ENCODE measurements at places on chromosomes 13 and 19.

- no peak for DNase-seq
Measured at GRCh38 chr13:23580684-23581060, 10.5 kb downstream of the TNFRSF19 start.

DNA sequence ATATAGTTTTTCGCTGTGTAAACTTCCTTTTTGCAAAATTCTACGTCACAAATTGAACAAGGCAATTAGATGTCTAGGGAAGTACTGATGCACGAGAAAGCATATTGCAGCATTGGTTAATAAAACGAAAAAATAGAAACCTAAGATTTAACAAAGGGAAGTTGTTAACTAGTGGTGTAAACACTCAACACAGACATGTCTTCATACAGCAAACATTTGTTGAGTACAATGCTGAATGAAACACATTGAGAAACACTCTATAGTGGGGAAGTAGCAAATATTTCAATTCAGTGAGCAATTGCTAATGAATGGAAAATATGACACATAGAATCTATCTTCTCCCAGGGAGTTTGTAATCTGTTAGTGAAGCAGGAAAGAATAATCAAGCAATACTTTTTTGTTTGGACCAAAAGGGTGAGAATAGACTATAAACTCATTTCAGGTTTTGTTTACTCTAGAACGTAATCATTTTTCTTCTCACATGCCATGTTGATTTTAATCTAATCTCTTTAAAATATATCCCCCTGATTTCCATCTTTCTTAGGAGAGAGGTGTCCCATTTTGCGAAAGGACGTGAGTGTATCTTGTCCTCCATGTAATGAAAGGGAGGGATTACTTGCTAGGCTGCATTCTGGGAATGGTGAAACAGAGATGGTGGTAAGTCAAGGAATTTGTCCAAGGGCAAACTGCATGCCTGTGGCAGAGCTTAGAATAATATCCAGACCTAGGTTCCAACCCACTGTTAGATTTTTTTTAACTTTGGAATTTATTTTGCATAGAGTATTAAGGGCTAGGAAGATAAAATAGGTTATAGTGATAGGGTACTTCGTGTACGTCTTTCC is 1.7 kb upstream of the ANKRD10 start:
- no peak for DNase-seq

DNA sequence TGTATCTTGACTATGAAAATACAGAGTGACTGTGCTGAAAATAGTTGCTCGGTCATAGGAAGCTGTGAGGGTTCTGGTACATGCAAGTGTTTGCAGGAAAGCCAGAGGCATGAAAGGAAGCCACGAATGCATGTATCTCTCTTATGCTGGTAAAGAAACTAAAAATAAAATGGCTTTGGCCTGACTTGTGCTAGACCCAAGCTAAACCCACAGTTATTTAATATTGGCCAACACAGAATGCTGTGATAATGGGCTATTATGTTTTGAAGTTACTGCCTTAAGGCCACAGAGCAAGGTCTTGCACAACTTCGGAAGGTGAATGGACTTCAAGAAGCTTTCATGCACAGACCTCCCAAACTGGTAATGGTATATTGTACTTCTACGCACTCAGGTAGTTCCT is 518.2 kb upstream of the HTR2A start:
- DNase-seq = no peak

DNA sequence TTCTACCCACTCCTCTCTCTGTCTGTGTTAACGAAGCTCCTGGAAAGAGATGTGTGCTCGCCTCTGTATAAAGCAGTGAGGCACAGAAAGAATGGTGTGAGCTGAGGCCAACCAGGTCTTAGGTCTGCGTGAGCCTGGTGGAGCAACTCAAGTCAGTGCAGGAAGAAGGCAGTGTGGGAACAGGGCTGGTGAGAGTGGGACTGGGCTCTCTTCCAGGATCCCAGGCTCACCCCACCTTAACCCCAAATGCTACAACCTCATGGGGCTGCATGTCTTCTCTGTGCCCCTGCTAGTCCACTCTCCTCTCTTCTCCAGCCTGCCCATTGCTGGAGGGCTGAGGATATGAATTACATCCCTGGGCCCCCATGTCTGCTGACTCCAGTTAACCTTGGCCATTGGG is 127.4 kb downstream of the DCT start:
- no peak for DNase-seq

- no peak for DNase-seq
Measured at GRCh38 chr13:97422118-97423054, 11.6 kb upstream of the RAP2A start.

GRCh38 chr13:50543782-50544181 is 299.7 kb downstream of the DLEU7 start:
- DNase-seq = no peak

DNA sequence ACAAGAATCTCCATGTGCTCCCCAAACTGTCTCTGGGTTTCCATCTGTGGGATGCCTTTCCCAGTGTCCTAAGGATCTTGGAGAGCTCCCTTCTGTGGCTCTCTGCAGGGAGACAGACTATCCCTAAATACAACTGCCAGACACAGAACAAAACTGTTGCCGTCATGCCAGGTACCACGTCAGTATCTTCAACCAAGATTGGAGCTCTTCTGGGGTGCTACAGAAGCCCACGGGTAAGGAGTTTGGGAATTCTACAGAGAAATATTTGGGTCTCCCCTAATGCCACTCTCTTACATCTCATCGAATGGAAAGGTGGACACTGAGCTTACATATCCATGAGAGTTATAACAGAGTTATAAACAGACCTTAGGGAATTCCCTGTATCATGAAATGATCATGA is 4.9 kb upstream of the MBD3L3 start:
- DNase-seq = no peak

GRCh38 chr13:106143930-106144709 is 391.3 kb downstream of the EFNB2 start:
- no peak for DNase-seq

- DNase-seq = no peak
Measured at GRCh38 chr13:40126306-40127085, 471.0 kb downstream of the COG6 start.

DNA sequence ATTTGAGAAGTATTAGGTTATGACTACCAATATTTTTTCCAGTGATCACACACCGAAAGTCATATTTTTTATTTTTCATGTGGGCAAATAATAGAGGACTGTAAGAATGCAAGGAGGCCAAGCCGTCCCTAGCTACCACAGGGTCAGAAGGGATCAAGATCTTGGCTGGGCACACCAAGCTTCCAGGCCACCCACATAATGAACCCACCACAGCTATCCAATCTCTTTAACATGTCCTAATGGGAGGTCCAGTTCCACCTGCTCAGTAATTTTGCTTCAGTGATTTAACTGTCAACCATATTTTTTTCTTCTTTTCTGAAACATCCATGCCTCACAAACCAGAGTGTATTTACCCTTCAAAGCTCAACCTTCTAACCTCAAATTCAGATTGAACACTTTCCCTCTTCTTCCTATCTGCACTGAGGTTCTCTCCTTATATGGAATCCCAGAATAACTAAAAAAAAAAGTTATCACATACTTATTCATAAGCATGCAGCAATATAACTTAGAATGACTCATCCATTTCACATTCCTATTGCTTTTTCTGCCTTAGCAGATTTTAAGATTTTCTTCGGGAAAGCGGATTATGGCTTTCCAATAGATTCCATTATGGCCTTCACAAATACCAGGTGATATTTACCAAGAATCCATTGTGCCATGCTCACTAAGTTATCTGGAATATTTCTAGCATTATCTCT is 12.2 kb downstream of the ARGLU1 start:
- DNase-seq = no peak

- no peak for DNase-seq
Measured at GRCh38 chr13:27427641-27428040, 3.2 kb downstream of the GTF3A start.

DNA sequence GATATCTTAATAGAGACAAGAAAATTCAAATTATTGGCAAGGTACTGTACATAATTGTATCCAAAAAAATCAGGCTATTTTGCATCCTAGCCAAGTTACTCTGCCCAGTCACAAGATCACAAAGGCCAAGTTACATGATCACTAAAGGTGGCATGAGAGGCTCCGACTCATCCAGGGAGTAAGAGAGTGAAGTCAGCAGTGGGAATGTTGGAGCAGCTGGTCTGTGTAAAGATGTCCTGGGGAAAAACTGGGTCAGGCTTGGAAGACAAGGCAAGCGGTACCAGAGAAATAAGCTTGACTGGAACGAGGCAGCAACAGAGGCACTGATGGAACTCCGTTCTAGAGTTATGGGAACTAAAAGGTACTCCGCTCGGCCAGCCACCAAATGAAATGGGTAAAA is 50.2 kb upstream of the PSG2 start:
- DNase-seq = no peak

GRCh38 chr13:59477011-59477410 is 686.7 kb downstream of the DIAPH3 start:
- DNase-seq = no peak

- no peak for DNase-seq
Measured at GRCh38 chr13:36148446-36148845, 17.3 kb upstream of the DCLK1 start.

GRCh38 chr13:110759710-110760109 is 46.2 kb downstream of the ING1 start:
- DNase-seq = no peak

GRCh38 chr19:6868351-6868750 is 19.0 kb upstream of the ADGRE1 start:
- no peak for DNase-seq

DNA sequence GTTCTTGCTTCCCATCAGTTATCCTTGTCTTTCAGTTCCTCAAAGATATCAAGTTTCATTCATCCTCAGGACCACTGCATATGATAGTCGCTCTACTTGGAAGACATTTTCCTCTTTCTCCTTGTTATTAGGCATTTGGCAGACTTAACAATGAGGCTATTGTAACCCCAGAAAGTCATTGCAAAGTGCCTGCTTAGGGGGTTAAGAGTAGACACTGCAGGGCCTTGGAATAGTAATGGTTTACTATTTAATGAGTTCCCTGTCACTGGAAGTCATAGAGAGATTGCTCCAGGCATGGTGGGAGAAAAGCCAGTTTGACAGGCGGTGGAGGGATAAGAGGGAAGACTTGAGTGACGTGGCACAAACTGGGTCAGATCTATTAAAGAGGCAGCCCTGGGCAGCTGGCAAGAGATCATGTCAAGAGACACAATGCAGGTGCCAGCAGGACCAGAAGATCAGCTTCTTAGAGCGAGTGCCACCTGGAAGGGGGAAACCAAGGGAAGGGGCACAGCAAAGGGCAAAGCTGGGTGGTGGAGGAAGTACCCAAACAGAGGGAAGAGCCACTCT is 16.8 kb upstream of the CPB2 start:
- DNase-seq = no peak

- peak; percentile 47 for DNase-seq
Measured at GRCh38 chr19:6730153-6730804, 7.1 kb downstream of the GPR108 start.

DNA sequence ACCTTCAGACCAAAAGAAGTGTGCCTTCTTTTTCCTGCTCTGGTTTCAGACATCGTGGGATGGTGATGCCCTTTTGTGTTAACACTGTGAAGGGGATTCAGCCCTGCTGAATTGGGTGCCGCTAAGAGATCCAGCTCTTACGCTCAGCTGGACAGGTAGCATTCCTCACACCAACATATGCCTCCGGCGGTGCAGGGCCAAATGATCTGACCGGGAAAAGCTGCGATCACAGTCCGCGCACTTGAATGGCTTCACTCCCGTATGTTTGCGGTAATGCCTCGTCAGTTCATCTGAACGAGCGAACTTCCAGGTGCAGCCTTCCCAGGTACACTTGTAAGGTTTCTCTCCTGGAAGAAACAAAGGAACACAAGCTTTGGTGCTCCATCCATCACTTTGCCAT is 438.9 kb downstream of the KLF12 start:
- DNase-seq = no peak

DNA sequence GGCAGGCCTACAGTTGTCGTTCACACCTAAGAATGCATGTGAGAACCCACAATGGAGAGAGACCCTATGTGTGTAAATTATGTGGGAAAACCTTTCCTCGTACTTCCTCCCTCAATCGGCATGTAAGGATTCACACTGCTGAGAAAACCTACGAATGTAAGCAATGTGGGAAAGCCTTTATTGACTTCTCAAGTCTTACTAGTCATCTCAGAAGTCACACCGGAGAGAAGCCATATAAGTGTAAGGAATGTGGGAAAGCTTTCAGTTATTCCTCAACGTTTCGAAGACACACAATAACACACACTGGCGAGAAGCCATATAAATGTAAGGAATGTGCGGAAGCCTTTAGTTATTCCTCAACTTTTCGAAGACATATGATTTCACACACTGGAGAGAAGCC is 11.3 kb downstream of the ZNF555 start:
- no peak for DNase-seq

DNA sequence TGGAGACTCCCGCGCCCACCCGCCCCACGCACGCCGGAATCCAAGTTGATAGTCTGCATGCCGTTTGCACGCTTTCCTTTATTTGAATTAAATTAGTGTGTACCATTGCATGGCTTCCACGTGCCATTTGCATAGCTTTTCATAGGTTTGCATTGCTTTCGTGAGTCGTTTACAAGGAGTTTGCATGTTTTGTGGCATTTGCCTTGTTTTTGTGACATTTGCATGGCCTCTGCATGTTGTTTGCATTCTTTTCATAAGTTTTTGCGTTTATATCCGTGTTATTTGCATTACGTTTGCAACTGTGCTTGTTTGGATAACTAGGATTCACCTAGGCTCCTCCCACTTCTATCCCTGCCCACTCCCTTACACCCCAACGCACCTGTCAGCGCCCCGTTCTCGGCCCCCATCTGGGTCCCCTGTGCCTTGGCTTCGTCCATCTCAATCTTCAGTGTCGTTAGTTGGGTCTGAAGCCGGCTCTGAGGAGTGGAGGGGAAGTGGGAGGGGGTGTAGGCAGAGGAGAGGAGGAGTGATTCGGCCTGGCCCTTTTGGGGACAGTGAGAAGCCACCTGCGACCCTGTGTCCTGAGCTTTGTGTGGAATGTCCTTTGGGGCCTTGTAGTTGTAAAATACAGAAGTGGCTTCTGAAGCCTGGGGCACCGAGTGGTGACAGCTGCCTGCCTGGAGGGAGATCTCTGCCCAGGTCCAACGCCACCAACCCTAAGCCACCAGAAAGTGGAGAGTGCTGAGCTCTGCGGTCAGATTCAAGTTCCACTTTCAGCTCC is 2.4 kb downstream of the CCDC194 start:
- no peak for DNase-seq

- no peak for DNase-seq
Measured at GRCh38 chr13:110989331-110989730, 74.5 kb upstream of the ANKRD10 start.

- no peak for DNase-seq
Measured at GRCh38 chr13:103607995-103608394, 541.8 kb upstream of the SLC10A2 start.

GRCh38 chr19:14089412-14089661 is 1.2 kb downstream of the SAMD1 start:
- DNase-seq = no peak

DNA sequence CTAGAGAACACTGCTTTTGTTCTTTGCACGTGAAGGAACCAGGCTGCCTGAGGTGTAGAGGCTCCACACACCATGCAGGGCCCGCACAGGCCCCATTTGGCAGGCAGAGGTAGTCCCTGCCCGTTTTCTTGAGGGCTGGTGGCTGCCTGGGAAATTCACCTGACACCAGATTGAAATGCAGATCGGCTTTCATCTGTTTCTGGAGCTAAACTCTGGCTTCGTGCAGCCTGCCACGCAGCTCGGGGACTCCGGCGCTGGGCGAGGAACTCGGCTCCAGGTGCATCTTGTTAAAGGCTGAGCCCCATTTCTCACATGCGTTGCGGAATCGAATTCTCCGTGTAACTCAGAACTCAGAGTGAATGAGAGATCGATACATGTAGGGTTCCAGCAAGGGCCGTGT is 37.7 kb downstream of the ATP11A start:
- no peak for DNase-seq

- no peak for DNase-seq
Measured at GRCh38 chr13:51826606-51827005, 18.4 kb downstream of the TMEM272 start.
